Stimulated activated CD4-positive, alpha-beta T cell treated with anti-CD3 and anti-CD28 coated beads, Interleukin-1b, Interleukin-23, amount 100 ng/mL, for 1 hour (primary cell): ENCODE measurements at places on chromosomes 6 and 20.
A peak's percentile ranks its signal among the peaks of the same experiment; 100 is the strongest.

- DNase-seq: no peak
Observed at GRCh38 chr6:13166916-13167315, 161.4 kb downstream of the TBC1D7 start.

DNA sequence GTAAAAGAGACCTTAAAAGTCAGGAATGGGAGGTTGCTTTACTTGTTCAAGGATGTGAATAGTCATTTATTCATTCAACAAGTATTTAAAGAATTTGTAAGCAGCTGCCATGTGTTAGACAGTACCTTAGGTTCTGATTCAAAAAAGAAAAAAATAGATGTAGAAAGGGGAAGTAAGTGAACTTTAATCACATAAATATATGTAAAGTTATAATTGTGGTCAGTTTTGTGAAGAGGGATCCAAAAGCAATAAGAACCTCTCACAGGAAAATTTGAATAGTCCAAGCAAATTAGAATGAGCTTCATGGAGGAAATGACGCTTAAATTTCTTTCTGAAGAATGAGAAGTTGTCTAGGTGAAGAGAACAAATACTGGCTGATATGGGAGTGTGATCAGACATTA lies 596.1 kb upstream of the CITED2 start:
- no peak for DNase-seq

DNA sequence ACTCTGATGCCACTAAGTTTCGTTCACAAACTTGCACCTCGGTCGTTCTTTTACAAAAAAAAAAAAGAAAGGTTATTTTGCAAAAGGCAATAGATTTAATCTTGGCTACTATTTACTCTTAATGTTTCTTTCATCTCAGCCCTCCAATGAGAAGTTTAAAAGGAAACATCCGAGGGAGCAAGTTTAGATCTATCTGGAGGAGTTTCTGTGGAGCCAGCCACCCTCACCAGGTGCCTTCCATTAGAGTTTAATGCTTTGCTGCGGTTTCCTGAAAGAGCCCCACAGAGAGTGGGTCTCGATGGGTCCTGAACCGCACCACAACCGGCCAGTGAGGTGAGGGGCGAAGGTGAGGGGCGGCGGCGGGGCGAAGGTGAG lies 632 bp downstream of the PRKN start:
- DNase-seq: no peak

GRCh38 chr6:28401172-28401571 lies 1.6 kb upstream of the ZSCAN12 start:
- DNase-seq: no peak

- DNase-seq: no peak
Observed at GRCh38 chr6:146923205-146923833, 280.9 kb upstream of the STXBP5 start.

DNA sequence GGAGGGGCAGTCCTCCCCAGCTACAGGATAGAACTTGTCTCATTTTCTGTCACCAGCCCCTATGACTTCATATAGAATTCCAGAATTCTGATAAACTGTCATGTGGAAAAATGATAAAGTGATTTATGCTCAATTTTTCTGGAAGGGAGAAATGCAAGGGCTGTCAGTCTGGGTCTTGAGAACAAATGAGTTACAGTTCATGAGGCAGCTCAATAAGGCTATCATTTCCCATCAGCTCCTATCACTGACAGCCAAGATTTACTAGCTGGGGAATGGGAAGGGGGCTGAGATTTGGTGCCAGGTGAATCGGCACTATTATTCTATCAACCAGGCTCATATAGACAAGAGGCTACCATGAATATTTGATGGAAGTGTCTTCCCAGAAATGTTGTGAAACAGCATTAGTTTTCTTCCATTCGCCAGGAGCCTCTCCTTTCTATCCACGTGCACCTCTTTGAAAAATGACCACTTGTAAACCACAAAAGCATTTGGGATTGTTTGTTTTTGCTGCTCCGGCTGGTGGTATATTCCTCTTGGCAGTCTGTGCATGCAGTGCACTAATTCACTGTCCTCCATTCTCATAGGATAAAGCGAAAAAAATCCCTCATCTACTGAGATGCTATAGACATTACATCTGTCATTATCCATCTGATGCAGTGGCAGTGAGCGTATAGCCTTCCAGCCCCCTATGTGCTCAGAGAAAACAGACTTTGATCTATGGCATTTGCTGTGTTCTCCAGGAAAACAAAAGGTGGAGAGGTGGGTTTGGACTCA lies 528.7 kb upstream of the RNF217 start:
- no peak for DNase-seq

GRCh38 chr6:53361549-53362031 lies 12.8 kb upstream of the ELOVL5 start:
- DNase-seq: no peak

- DNase-seq: no peak
Observed at GRCh38 chr6:169990095-169991030, 238.9 kb downstream of the ERMARD start.

GRCh38 chr20:61922936-61923335 lies 142.7 kb downstream of the TAF4 start:
- DNase-seq: no peak

DNA sequence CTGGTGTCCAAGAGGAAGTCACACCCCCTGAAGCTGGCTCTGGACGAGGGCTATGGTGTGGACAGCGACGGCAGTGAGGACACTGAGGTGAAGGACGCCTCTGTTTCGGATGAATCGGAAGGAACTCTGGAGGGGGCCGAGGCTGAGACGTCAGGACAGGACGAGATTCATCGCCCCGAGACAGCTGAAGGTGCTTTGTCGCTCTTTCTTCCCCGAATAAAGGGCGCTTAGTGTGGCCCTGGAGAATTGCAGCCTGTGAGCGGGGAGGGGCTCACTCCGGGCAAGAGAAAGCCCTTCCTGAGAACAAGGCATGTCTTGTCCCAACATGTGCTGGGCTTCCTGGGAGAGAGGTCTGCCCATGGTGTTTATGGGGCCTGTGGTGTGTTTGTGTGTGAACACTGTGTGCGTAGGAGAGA lies 41.4 kb downstream of the MYT1 start:
- DNase-seq: no peak

GRCh38 chr6:15305496-15305895 lies 59.6 kb downstream of the JARID2 start:
- no peak for DNase-seq

DNA sequence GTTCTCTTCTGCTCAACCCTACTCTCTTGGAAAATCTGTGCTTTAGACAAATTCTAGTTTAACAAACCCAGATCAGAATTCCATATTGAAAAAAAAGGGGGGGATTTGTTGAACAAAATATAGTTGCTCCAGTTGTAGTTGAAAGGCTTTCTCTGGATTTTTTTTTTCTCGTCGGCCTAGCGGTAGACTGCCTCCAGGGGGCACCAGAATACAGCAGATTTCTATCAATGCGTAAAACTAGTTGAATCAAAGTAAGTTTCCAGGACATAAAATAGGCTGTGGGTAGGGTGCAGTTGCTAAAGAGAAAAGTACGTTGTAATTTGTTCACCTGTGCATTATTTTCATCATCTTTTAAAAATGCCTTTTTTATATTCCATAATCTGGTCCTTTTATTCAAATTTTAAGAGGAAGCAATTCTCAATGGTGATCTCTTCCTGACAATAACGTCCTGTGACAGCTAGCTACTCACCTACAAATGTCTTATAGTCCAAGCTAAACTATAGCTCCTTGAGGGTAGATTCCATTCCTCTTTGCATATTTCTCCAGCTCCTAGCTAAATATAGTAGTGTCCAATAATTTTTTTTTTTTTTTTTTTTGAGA lies 105.4 kb downstream of the PERP start:
- peak; percentile 19 for DNase-seq
